ENCODE measurements at places on chromosomes 12 and 14.

- DNase-seq: peak; percentile 54
Observed at GRCh38 chr12:57845478-57846284, 848 bp downstream of the CTDSP2 start.

DNA sequence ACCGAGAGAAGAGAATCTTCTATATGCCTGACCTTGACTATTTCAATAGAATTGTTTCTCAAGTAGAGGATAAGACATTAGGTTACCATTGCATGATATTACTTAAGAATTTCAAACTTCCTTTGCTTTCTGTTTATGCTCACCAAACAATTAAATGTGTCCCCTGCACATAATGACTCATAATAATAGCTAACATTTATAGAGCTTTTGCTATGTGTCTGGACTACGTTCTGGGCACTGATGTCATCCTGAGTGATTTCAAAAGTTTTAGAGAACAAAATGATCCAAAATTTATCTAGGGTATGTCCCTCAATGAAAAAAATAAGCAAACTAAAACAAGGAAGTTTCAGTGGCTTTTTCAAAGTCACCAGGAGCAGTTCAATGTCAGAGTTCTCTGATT is 38.8 kb downstream of the SLC15A5 start:
- no peak for DNase-seq

- no peak for DNase-seq
Observed at GRCh38 chr14:54535646-54536045, 25.9 kb downstream of the CGRRF1 start.

- DNase-seq: peak; percentile 89
Observed at GRCh38 chr14:65421201-65421981, 8.9 kb downstream of the FUT8 start.

- peak; percentile 67 for DNase-seq
Observed at GRCh38 chr12:65364046-65364445, 85.6 kb downstream of the MSRB3 start.

Measured in EL (cell line).